ENCODE measurements at places on chromosomes 16 and 17. TPM values are rescaled to one million over a fixed set of nuclear protein-coding genes. Genes with fewer than 3 reads are reported as not detected.
A peak's percentile ranks its signal among the peaks of the same experiment; 100 is the strongest.

DNA sequence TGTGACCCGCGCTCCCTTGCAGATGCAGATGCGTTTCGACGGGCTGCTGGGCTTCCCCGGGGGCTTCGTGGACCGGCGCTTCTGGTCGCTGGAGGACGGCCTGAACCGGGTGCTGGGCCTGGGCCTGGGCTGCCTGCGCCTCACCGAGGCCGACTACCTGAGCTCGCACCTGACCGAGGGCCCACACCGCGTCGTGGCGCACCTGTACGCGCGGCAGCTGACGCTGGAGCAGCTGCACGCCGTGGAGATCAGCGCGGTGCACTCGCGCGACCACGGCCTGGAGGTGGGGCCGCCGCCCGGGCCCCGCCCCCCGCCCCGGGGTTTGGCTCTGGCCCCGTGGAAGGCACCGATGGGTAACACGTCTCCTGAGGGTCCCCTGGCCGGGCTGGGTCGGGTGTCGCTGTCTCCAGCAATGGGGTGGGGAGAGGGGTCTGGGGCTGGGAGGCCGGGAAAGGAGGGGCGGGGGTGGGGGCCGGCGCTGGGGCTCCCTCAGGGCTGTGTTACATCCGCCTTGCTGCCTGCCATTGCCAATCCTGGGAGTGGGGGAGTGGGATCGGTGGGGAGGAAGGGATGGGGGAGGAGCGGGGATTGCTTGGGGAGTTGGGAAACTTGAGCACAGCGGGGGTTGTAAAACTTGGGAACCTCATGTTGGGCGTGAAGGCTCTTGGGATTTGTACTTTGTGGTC, 737 bp downstream of the NUDT16L1 start:
- peak; percentile 93 for DNase-seq

GRCh38 chr16:3762107-3762750, 44.9 kb upstream of the TRAP1 start:
- no peak for DNase-seq

- no peak for DNase-seq
Measured at GRCh38 chr17:68221786-68222185, 26.1 kb upstream of the AMZ2 start.

DNA sequence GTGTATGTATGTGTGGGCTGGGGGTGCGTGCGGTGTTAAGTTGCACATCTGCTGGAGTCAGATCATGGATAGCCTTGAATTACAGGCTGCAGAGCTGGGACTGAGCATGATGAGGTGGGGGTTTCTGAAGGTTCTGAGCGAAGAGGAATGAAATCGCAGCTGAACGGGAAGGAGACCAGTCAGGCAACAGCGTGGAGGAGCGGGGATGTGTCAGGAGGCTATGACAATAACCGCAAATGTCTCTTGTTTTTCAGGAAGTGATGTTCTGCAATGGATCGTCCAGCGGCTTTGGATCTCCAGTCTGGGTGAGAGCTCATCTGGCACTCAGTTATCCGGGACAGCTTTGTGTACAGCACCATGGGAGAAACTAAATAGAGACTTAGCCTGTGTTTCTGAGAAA, 20.9 kb downstream of the RGS9 start:
- no peak for DNase-seq

DNA sequence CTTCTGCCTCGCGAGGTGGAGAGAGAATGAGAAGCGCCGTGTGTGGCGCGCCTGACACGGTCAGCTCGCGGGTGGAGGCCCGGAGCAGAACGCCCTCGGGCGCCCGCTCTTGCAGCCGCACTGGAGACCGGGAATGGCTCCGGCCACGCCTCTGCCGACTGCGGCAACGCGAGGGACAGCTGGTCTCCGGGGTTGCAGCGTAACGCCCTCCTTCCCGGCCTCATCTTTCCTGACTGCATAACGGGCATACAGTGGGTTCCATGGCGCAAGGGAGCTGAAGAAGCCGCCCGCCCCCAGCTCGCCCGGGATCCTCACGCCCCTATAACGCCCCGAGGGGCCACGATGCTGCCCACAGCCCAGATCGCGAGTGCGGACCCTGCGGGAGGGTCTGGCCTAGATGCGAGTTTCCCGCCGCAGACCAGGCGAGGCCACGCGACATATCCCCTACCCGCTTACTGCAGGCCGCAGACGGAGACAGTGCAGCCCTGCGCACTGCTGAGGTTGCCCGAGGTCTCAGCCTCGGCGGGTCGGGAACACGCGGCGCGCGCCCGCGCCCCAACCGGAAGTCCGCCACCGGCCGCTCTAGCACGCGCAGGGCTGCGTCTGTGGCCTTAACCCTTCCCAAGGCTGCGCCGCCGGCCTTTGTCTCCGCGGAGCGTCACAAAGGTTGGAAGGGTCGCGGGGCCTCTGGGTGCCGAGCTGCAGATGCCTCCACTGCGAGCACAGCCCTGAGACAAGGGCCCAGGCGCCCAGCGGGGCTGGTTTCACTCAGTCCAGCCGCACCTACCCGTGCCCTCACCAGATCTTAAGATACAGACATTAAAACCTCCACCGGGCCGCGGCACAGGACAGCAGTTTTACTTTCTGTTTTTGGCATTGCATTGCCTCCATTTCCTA, 18.8 kb downstream of the BCL7C start:
- DNase-seq = peak; percentile 95

- DNase-seq = no peak
Measured at GRCh38 chr17:59024916-59025315, 81.8 kb downstream of the TRIM37 start.

- DNase-seq = no peak
Measured at GRCh38 chr17:80774643-80775281, 216.9 kb upstream of the CHMP6 start.

DNA sequence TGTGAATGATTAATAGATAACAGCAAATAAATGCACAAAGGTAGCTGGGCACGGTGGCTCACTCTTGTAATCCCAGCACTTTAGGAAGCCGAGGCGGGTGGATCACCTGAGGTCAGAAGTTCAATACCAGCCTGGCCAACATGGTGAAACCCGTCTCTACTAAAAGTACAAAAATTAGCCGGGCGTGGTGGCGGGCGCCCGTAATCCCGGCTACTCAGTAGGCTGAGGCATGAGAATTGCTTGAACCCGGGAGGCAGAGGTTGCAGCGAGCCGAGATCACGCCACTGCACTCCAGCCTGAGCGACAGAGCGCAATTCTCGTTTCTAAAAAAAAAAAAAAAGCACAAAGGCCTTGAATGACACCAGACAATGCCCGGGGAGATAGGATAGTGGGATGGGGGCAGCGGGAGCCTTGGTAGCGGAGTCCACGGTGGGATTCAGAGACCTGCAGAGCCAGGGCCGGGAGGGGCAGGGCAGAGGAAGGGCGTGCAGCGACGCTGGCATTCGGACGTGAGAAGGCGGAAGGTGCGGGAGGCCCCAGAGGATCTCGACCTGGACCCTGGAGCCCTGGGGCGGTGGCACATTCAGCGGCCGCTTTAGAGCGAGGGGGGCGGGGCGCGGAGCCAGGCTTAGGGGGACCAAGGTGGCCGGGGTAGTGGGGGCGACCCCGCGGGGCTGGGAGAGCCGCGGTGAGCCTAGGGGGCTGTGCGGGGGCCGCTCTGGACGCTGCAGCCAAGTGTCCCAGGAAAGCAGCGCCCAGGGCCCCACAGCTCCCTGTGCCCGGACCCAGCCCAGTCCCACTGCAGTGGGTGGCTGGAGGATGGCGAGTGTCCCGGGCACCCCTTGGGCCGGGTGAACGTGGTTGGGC, 999 bp upstream of the FLYWCH2 start:
- peak; percentile 76 for DNase-seq

- DNase-seq = no peak
Measured at GRCh38 chr17:73564843-73565242, 79.4 kb downstream of the SDK2 start.

GRCh38 chr17:489758-490329, 137.2 kb upstream of the RPH3AL start:
- peak; percentile 82 for DNase-seq

DNA sequence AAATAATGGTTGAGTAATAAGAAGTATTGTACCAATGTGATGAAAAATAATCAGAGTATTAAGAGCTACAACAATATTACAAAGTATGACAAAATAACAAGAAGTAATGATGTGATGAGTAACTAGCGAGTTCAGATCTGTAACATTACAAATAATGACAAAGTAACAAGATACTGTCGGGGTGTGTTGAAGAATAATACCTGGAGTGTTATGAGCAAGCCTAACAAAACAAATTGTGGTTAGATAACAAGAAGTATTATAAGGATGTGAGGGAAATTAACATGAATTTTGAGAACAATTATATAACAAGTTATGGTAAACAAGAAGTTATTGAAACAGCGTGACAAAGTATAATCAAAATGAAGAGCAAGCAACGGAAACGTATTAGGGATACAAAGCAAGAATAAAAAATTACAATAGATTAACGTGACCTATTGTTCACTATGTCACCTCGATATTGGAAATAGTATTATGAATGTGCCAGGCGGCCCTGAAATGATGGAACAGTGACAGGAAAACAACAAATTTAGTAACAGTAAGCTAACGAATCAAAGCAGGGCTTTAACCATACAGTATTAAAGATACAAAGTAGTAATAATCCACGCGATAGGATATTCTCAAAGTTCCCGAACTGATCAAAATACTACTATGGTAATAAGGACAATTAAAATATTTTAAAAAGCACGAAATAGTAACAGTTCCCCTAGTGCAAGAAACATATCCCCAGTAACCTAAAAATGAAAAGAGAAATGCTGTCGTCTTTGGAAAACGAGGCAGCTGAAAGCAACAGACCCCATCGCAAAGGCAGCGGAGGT, 1.6 kb downstream of the TBX4 start:
- DNase-seq = peak; percentile 11

GRCh38 chr16:84605339-84605848, 12.5 kb downstream of the COTL1 start:
- no peak for DNase-seq

GRCh38 chr16:52578007-52578828, 31.3 kb upstream of the TOX3 start:
- no peak for DNase-seq

DNA sequence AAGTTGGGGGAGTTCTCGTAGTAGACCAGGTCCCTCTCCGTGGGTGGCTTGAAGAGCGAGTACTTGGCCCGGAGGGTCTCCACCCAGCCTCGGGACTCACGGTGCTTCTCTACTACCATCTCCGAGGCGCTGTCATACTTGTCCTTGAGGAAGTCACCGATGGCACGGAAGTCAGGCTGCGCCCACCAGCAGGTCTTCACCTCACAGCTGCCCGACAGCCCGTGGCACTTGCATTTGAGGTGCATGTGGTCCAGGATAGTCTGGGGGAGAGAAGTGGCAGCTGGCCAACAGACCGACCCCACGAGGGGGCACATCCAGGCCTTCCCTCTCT, 50.0 kb downstream of the WNT3 start:
- peak; percentile 19 for DNase-seq

DNA sequence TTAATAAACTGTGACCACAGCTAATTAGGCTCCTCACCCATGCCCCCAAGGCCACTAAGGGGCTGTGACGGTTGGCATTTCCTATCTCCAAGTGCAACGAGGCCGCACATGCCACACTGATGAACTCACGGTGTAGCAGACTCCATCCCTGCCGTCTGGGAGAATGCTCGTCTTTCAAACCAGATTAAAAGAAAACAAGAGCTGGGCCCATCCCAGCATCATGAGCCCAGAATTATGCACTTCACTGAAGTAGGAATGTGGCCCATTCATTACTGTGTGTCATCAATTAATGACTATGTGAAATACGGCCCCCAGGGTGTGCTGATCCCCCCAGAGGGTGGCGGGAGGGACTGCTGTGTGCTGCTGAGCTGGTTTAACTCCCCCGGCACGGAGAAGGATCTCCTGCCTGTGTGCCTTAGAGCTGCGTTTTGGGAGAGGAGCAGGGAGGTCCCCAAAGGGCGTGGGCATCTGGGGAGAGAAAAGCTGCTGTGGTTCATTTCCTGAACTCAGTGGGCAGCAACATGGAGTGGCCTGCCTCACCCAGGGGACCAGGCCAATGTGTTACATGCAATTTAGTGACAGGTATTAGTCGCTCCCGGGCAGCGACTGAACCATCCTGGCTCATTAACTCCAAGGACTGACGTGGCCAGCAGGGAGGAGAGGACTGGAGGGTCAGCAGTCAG, 194.5 kb downstream of the FOXL1 start:
- DNase-seq = peak; percentile 63

GRCh38 chr16:71428883-71429282, 13.0 kb downstream of the TLE7 start:
- DNase-seq = no peak

- DNase-seq = no peak
Measured at GRCh38 chr17:82938873-82939620, 99.2 kb upstream of the ZNF750 start.

DNA sequence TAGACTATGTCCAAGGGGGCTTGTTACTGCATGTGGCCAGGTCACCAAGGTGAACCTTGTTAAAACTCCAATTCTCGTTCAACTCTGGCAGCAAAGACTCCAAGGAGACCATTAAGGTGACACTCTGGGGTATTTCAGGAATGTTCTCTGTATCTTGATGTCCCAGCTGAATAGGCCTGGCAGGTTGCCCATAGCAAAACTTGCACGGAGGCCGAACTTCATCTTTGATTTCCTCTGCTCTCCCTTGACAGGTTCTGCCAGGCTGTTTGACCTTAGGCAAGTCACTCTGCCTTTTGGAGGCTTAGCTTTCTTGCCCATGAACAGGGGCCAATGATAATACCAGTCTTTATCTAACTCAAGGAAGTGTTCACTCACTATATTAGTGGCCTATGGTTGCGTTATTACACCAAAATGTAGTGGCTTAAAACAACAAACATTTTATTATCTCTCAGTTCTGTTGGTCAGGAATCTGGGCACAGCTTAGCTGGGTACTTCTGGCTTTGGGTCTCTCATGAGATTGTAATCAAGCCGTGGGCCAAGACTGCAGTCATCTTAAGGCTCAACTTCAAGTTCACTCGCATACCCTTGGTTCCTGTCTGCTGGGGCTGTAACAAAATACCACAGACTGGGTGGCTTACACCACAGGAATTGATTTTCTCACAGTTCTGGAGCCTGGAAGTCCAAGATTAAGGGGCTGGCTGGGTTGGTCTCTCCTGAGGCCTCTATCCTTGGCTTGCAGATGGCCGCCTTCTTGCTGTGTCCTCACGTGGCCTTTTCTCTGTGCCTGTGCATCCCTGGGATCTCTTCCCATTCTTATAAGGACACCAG, 168.5 kb downstream of the UTP18 start:
- no peak for DNase-seq

DNA sequence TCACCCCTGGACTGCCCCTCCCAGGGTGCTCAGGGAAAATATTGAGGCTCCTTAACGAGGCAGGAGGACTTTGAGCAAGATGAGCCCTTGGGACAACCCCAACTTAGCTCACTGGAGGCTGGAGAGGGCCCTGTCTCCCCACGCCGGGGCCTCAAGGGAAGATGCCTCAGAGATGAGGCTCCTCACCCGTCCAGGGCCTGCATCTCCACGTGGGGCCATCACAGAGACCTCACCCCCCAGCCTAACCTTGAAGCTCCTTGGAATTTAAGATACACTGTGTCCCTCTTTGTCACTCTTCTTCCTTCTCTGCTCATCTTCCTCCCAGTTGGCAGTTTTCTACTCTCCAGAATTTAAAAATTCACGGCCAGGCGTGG, 11.2 kb downstream of the COX4I1 start:
- DNase-seq = no peak

GRCh38 chr17:82349287-82349701, 9.8 kb upstream of the TEX19 start:
- DNase-seq = peak; percentile 61

- no peak for DNase-seq
Measured at GRCh38 chr16:20881503-20881878, 18.7 kb downstream of the DCUN1D3 start.

The HIC1 gene
- 0.63 TPM for total RNA-seq

The OMG gene
- not detected for total RNA-seq

The ZNF629 gene
- total RNA-seq = 16.0 TPM

The NPLOC4 gene
- total RNA-seq = 77.1 TPM

The MRPL10 gene
- total RNA-seq = 156 TPM

The TOP2A gene
- 249 TPM for total RNA-seq

The TMEM106A gene
- 0.96 TPM for total RNA-seq

The IRX3 gene
- 2.8 TPM for total RNA-seq

The CBX8 gene
- total RNA-seq = 1.9 TPM

The TBC1D3I gene
- total RNA-seq = not detected

The TEKT3 gene
- total RNA-seq = 0.21 TPM

Measured in H7 (cell line).